ENCODE measurements at places on chromosomes 7 and 10.
A peak's percentile ranks its signal among the peaks of the same experiment; 100 is the strongest.

DNA sequence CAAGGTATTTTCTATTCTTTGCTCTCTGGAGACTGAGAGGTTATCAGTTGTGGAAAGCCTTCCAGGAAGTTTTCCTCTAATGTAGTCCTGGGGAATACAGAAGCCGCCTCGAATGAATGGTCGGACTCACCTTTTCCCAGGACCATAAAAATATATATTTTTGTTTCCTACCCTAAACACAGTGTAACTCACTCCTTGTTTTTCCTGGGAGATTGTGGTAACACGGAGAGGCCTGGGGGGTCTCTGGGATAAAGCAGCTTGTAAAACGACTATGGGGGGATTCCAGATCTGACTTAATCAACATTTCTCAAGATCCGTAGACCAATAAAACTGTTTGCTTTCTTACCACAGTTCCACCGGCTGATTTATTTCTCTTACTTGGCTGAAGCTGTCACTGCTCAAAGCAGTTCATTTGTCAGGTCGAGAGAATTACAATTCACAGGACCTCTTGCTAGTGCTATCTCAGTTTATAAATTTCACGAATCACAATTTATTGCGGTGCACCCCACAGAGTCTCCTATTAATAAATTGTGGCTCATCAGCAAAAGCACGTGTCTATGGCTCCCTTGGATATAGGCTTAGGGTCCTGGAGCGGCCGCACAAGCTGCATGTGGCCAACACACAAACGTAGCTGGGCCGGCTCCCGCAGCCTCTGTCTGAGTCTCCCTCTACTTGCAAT, 176.3 kb upstream of the BMPER start:
- no peak for DNase-seq

- DNase-seq: no peak
Measured at GRCh38 chr7:46133072-46133471, 212.0 kb upstream of the IGFBP3 start.

GRCh38 chr7:71633551-71634008, 501.6 kb downstream of the GALNT17 start:
- DNase-seq: no peak

DNA sequence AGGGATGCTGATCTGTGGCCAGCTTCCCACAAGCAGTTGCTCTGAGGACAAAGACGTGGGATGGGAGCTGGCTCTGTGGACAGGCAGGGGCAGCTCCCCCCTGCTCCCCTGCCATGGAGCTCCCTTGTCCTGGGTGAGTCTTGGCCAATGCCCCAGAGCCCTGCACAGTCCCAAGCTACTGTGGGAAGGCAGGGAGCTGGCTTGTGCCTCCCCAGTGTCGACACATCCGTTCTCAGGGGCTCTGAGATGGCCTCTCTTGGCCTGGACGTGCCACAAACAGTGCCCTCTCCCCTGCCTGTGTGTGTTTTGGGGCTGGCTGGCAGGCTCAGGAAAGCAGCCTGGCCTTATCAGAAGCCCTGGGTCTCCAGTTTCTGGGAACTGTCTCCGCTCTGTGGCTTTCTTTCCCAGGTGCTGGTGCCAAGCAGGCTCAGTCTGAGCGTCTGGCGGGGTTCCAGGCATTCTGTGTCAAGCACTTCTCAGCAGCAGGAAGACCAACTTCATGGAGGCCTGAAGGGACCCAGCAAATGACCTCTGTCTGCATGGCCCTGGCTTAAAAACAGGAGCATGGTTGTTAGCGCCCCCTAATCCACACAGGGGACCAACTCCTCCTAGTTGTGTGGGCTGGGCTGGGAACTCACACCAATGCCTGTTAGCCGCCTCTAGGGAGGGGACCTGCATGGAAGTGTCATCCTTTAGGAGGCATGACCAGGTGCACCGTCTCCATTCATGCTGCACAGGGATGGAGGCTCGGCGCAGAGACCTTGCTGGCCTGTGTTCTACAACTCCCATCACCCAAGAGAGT, 375.2 kb downstream of the RPS24 start:
- no peak for DNase-seq

DNA sequence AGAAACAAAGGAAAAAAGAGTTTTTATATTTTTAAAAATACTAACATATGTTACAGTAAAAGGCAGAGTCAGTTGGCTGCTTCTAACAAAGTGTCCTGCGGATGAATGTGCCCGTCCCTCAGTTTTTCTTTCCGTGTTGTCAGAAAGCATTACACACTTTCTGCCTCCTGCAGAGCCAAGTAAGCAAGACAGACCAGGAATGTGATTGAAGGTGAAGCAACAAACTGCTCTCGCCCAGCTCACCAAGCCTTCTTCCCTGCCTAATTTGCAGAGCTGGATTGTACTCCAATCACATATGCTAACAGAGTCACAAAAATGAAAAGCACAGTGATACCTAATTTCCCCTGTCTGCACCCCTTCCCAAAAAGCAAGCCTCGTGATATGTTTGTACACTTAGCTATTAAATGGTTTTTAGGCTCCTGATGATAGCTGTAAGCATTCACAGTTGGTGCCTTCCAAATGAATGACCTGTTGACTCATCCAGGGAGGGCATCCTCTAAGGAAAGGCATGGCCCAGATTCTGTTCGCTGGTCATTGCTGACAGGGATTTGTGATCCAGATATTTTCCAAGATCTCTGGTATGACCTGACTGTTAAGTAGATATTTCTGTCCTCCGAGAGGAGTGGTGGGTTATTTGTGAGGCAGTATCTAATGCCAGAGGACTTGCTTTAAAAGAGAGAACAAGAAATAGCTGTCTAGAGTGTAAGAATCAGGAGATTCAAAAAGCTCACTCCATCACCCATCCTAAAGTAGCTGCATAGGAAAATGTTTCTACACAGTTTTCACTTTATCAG, 187.3 kb upstream of the PLXDC2 start:
- DNase-seq: no peak

DNA sequence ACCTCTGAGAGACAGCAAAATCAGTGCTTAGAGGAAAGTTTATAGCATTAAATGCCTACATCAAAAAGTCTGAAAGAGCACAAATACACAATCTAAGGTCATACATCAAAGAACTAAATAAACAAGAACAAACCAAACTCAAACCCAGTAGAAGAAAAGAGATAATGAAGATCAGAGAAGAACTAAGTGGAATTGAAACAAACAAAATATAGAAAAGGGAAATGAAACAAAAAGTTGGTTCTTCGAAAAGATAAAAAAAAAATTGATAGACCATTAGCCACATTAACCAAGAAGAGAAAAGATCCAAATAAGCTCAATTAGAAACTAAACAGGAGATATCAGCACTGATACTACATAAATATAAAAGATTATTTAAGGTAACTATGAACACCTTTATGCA, 280.0 kb upstream of the NRG3 start:
- DNase-seq: no peak

GRCh38 chr7:127733986-127734385, 82.0 kb downstream of the SND1 start:
- no peak for DNase-seq

DNA sequence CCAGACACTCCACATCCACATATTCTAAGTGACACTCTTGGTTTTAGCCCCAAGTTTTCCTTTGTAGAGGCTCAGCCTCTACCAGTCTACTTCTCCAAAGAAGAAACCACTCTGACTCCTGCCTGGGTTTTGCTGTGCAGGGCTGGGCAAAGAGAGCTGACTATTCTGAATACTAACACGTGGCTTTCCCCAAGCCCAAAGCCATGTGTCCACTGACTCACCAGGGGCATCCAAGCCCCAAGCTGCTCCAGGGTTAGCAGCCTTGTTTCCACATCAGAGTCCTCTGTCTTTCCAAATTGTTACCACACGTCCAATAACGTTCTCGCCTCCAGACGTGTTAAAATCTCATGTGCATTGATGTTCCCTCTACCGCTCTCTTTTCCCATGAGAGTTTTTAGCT, 8.7 kb downstream of the GALNTL5 start:
- no peak for DNase-seq

DNA sequence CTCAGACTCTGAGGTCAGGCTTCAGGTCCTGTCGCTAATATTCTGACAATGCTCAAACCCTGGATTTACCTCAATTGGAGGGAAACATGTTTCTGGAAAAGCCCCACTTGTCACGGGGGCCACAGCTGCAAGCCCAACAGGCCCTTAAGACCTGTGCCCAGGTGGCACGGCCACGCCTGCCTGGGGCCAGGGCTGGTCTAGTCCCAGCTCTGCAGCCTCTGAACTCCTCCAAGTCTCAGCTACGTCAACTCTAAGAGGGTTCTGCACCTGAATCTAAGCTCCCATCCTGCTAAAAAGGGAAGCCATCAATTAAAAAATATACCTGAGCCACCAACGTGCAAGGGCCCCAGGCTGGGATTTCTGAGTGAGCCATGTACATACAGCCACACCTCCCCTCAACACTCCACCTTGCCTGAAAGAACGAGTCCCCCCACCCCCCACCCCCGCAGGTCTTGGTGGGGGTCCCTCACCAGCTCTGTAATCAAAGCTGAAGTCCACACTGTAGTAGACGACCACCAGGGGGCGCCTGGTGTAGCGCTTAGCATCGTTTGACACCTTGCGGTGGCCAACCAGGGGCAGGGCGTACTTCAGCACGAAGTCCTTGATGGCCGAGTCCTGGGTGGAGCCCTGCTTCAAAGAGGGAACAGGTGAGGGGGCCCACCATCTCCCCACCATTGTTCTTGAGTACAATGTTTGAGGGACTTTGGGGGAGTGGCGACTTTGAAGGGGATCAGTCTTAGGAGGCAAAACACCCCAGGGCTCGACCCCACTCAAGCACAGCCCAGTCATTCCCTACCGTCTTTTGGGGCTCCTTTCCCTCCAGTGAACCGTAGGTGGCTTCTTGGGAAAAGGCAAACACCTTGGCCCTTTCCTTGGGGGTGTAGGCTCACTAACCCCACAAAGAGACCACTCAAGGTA, 22.6 kb downstream of the PDIA4 start:
- DNase-seq: peak; percentile 73

- DNase-seq: no peak
Measured at GRCh38 chr7:98365863-98366561, 34.9 kb downstream of the BAIAP2L1 start.

- DNase-seq: no peak
Measured at GRCh38 chr10:127159648-127160245, 36.6 kb downstream of the INSYN2A start.

- no peak for DNase-seq
Measured at GRCh38 chr10:56633876-56634452, 272.9 kb upstream of the ZWINT start.

DNA sequence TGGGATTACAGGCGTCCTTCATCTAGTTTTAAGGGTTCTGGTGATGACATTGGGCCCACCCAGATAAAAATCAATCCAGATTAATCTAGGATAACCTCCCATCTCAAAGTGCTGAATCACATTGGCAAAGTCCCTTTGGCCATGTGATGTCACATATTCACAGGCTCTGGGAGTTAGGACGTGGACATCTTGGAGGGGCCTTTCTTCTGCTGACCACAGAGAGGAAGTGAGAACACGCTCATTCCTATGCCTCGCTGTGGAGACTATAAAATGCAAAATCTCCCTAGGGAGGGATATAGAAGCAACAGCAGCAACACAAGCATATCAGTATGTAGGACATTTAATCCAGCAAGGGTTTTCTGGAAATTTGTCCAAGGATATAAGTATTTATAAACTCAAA, 266.0 kb upstream of the PITRM1 start:
- DNase-seq: no peak

DNA sequence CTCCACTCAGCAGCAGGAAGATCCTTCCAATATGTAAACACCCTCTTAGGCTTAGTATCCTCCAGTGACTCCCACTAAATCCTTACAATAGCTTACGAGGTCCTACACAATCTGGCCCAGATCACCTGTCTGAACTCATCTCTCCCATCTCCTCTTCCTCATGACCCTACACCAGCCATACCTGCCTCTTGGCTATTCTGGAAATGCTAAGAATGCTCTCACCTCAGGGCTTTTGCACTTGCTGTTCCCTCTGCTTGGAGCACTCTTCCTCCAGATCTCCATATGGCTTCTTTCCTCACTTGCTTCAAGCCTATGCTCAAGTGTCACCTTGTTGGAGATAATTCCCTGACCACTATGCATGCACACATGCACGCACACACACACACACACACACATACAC, 50.8 kb upstream of the FRMD4A start:
- DNase-seq: no peak

- no peak for DNase-seq
Measured at GRCh38 chr10:132883391-132883881, 58.9 kb downstream of the CFAP46 start.

- no peak for DNase-seq
Measured at GRCh38 chr10:123501148-123501547, 165.0 kb upstream of the GPR26 start.

- no peak for DNase-seq
Measured at GRCh38 chr10:11898372-11899066, 75.4 kb downstream of the PROSER2 start.

DNA sequence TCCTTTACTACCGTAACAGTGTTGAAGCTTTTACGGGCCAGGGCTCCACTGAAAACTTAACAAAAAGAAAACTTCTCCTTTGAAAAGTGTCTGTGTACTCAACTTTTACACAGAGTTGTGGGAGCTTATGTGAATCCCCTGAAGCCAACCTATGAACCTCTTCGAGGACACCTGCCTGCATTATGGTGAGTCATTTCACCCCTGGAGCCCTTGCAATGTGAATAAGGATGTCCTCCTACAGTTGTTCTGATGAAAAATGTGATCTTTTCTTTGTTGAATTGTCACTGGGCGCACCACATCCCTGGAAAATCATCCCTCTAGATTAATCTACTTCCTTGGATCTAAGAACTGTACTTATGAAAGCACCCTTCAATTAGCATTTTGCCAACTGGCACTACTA, 93.2 kb downstream of the SORCS1 start:
- DNase-seq: no peak

DNA sequence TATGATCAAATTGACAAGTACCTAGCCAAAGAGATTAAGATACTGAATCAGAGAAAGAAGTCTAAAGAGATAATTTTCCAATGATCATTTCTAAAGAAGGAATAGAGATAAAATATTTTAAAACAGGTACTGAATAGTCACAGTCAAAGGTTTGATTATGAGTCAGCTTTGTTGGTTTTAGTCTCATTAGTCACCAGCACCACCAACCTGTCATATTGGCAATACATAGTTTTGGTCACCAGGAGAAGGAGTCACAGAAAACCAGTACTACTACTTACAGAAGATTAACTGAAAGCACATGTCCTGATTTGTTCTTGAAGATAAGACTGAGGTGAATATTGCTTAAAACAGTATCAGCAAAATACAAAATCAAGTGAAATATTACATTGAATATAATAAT, 34.6 kb downstream of the ZEB1 start:
- DNase-seq: peak; percentile 2

GRCh38 chr7:111855161-111855841, 293.0 kb upstream of the IMMP2L start:
- no peak for DNase-seq

GRCh38 chr10:4804465-4804864, 21.5 kb upstream of the AKR1E2 start:
- no peak for DNase-seq

DNA sequence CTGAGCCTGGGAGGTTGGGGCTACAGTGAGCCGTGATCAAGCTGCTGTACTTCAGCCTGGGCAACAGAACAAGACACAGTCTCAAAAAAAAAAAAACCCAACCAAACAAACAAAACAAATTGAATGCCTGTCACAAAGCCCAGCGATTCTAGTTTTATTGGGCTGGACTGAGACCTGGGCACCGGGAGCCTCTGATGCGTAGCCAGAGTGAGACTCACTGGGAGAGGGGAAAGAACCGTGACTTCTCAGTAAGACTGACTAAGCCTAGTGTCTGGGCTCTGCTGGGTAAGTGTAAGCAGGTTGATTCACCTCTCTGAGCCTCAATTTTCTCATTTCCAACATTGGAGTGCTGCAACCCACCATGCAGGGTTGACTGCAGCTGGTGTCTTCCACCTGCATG, 10.1 kb upstream of the LEP start:
- DNase-seq: no peak

All from stimulated activated naive CD4-positive, alpha-beta T cell treated with Interleukin-2 at 50 U/mL for 16 hours (primary cell).